ENCODE measurements at places on chromosomes 11 and 22. TPM values are rescaled to one million over a fixed set of nuclear protein-coding genes. Genes with fewer than 3 reads are reported as not detected.

DNA sequence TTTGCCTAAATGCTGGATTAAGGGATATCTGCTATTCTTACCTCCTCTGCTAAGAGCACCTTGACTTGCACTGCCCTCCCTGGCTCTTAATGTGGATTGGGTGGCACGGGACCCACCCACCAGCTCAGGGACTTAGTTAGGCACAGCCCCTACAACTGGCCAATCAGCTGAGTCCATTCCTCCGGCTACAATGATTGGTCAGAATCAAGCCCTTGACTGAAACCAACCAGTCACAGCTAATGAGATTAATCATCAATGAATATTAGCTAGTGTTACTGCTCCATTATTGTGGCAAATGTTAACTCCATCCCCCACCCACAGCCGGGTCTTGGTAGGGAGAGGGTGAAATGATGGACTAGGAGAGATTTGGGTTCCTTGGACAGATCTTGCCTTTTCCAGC, 328.0 kb downstream of the MN1 start:
- H3K36me3 ChIP-seq, result peaks cover 4% of the 10 kb centered on the region
- no peaks in the 10 kb centered on the region for H3K27me3 ChIP-seq
- DNase-seq, result no peak
- no peak overlapping the region for H3K4me3 ChIP-seq
- H3K27ac ChIP-seq, result no peak overlapping the region
- peaks cover 12% of the 10 kb centered on the region for H3K4me1 ChIP-seq

DNA sequence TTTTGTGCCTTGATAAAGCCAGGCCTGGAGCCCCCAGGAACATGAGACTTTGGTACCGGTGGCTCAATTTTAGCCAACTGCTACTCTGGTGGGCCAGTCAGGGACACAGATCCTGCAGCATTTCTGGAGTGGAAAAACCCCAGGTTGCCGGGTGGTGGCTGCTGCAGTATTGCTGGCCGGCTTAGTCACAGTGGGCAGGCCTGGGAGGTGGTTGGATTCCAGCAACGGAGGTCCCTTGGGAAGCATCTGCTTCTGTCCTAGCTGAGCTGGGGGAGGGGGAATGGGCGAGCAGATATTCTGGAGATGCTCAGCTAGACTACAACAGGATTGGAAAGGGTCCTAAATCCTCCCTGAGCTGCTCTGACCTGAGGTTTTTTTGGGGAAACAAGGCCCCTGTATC, 31.6 kb upstream of the ACCSL start:
- H3K27me3 ChIP-seq, result no peaks in the 10 kb centered on the region
- no peaks in the 10 kb centered on the region for H3K4me1 ChIP-seq
- H3K4me3 ChIP-seq, result no peak overlapping the region
- H3K36me3 ChIP-seq, result no peaks in the 10 kb centered on the region

The CASP1 gene
- total RNA-seq, result not detected

DNA sequence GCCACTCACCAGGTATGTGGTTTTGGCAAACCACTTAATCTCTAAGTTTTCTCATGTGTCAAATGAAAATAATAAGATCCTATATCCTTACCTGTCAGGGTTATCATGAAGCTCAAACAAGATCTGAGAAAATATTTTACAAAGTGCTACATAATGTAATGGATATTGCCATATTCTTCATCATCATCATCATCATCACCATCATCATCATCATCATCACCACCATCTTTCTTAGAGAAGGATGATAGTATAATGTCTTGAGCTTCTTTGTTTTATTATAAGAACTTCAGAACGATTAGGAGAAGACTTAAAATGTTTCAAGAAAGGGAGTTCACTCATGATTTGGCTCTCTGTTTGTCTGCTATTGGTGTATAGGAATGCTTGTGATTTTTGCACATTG, 72.5 kb upstream of the UCP3 start:
- no peaks in the 10 kb centered on the region for H3K4me1 ChIP-seq
- DNase-seq, result no peak
- H3K27ac ChIP-seq, result no peak overlapping the region
- H3K4me3 ChIP-seq, result no peak overlapping the region
- peaks cover 49% of the 10 kb centered on the region for H3K36me3 ChIP-seq

The VSIG10L2 gene
- not detected for total RNA-seq

GRCh38 chr22:45207533-45207932, 33.2 kb downstream of the KIAA0930 start:
- H3K4me1 ChIP-seq, result 0 out of 2 replicates have a peak, but pooled peaks cover 2% of the 10 kb centered on the region
- H3K36me3 ChIP-seq, result peaks cover 22% of the 10 kb centered on the region
- no peak overlapping the region for H3K27ac ChIP-seq
- no peak overlapping the region for H3K4me3 ChIP-seq

Measured in H9 (cell line).